ENCODE measurements at places on chromosomes 16 and 17. TPM values are rescaled to one million over a fixed set of nuclear protein-coding genes. Genes with fewer than 3 reads are reported as not detected.
A peak's percentile ranks its signal among the peaks of the same experiment; 100 is the strongest.

The KLHL10 gene
- not detected for total RNA-seq

DNA sequence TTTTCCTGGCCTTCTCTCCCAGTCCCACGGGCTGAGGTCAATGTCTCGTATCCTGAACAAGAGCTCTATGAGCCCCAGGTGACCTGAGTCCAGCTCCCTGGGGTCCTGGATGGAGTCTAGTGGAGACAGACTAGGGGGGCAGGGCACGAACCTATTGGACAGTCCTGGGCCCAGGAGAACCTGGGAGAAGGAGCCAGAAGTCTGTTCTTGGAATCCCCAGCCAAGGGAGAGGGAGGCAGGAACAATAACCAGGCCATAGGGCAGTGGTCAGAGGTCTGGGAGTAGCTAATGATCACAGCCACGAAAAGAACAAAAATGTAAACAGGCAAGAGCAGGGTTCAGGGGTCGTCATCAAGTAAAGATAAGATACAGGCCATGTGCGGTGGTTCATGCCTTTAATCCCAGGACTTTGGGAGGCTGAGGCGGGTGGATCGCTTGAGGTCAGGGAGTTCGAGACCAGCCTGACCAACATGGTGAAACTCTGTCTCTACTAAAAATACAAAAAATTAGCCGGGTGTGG, 60.8 kb downstream of the COPRS start:
- no peaks in the 10 kb centered on the region for H3K4me1 ChIP-seq
- H3K27ac ChIP-seq = no peak overlapping the region
- H3K27me3 ChIP-seq = no peaks in the 10 kb centered on the region
- DNase-seq = no peak

GRCh38 chr16:82024316-82024715, 10.7 kb upstream of the HSD17B2 start:
- no peak overlapping the region for H3K4me3 ChIP-seq
- H3K27ac ChIP-seq = no peak overlapping the region
- no peaks in the 10 kb centered on the region for H3K36me3 ChIP-seq
- DNase-seq = no peak
- H3K4me1 ChIP-seq = no peaks in the 10 kb centered on the region
- H3K27me3 ChIP-seq = peaks cover 14% of the 10 kb centered on the region

GRCh38 chr16:75081179-75081859, 35.3 kb downstream of the LDHD start:
- H3K27ac ChIP-seq = no peak overlapping the region
- DNase-seq = no peak
- H3K27me3 ChIP-seq = no peaks in the 10 kb centered on the region
- H3K4me1 ChIP-seq = peaks cover 20% of the 10 kb centered on the region
- H3K4me3 ChIP-seq = no peak overlapping the region

DNA sequence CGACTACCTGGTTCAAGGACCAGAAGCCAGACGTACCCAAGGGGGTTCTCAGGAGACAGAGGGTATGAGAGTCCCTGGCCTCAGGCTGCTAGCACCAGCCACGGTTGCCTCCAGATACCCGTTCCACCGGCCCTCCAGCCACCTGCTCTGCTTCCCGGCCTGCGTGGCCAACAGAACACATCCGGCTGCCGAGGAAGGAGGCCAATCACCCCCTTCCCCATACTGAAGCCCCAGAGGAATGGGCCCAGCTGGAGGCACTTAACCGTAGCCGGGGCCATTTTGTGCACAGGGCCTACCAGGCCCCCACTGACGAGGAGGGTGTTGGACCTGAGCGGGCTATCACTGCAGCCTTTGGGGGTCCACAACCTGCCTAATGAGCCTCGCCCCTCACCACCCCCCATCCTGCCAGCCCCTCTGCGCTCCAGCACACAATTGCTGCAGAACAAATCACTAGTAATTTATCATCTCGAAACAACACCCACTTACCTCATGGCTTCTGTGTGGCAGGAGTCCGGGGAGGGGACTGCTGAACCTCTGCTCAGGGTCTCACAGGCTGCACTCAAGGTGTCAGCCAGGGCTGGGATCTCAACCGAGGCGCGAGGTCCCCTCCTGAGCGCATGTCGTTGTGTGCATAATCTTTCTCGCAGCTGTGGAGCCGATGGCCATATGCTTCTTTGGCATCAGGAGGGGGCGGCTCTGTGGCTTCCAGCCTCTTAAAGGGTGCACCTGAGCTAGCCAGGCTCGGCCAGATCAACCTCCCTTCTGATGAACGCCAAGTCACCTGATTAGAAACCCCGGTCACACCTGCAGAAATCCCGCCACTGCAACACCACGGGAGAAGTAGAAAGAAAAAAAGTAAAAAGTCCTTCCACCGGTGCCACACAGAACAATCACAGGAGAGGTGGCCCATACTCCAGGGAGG, 10.1 kb upstream of the KREMEN2 start:
- no peak overlapping the region for H3K4me3 ChIP-seq
- H3K27me3 ChIP-seq = peaks cover 3% of the 10 kb centered on the region
- H3K36me3 ChIP-seq = peaks cover 7% of the 10 kb centered on the region
- no peak overlapping the region for H3K27ac ChIP-seq

GRCh38 chr17:83121921-83122820, 42.8 kb downstream of the METRNL start:
- DNase-seq = no peak
- H3K4me1 ChIP-seq = peaks cover 25% of the 10 kb centered on the region
- H3K4me3 ChIP-seq = no peak overlapping the region
- H3K27me3 ChIP-seq = peaks cover 27% of the 10 kb centered on the region
- no peak overlapping the region for H3K27ac ChIP-seq

GRCh38 chr16:3459401-3460090, 16.1 kb downstream of the NAA60 start:
- peak overlapping the region; percentile 92 for H3K27ac ChIP-seq
- H3K4me1 ChIP-seq = peaks cover 51% of the 10 kb centered on the region
- no peak for DNase-seq
- H3K27me3 ChIP-seq = no peaks in the 10 kb centered on the region
- no peaks in the 10 kb centered on the region for H3K36me3 ChIP-seq
- H3K4me3 ChIP-seq = peak overlapping the region; percentile 88

- DNase-seq = no peak
- no peak overlapping the region for H3K27ac ChIP-seq
- H3K4me3 ChIP-seq = no peak overlapping the region
- peaks cover 14% of the 10 kb centered on the region for H3K4me1 ChIP-seq
- no peaks in the 10 kb centered on the region for H3K27me3 ChIP-seq
- peaks cover 24% of the 10 kb centered on the region for H3K36me3 ChIP-seq
Observed at GRCh38 chr17:31374094-31374447, 17.4 kb upstream of the RAB11FIP4 start.

GRCh38 chr16:58684001-58684353, 593 bp downstream of the SLC38A7 start:
- peaks cover 18% of the 10 kb centered on the region for H3K4me1 ChIP-seq
- peak overlapping the region; percentile 95 for H3K4me3 ChIP-seq
- DNase-seq = no peak
- H3K27ac ChIP-seq = peak overlapping the region; percentile 87
- peaks cover 9% of the 10 kb centered on the region for H3K27me3 ChIP-seq

Data from osteocyte (in vitro differentiated cells).